ENCODE measurements at places on chromosomes 4 and X.

GRCh38 chr4:107283587-107284559, 247.8 kb upstream of the DKK2 start:
- no peak for DNase-seq

- no peak for DNase-seq
Measured at GRCh38 chr4:54581807-54582206, 76.0 kb upstream of the KIT start.

- no peak for DNase-seq
Measured at GRCh38 chr4:7503559-7504249, 69.0 kb upstream of the PSAPL1 start.

DNA sequence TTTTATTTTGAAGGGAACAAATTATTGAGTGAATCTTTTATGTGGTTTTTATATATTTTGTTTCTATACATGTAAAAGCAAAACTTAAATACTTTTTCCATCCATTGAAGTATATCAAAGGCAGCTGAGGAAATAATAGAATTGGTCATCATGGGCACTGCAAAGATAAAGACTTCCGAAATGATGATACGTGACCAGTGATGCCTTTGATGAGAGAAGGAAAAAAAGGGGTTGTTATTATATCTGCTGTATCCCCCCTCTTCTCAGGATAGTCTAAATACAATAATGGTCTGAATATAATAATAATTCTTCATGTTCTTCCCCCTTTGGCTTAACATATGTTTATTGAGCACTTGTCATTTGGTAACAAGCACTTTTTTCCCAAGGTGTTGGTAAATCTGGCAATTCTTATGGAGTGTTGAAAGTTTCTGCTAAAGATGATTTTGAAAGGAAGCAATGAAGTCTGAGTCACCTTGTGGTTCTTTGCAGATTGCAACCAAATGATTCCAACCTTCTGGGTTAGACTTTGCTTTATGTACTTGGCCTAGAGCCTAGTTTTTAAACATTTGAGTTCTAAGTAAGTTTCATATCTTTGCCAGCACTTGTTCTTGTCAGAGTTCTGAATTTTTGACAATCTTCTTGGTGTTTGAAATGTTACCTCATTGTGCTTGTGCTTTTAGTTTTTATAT, 60.8 kb downstream of the USP9X start:
- DNase-seq = no peak

DNA sequence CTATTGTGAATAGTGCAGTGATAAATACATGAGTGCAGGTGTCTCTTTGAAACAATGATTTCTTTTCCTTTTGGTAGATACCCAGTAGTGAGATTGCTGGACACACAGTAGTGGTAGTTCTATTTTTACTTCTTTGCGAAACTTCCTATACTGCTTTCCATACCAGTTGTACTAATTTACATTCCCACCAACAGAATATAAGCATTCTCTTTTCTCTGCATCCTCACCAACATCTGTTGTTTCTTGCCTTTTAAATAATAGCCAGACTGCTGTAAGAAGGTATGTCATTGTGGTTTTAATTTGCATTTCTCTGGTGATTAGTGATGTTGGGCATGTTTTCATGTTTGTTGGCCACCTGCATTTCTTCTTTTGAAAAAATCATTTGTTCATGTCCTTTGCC, 105.9 kb downstream of the COL4A6 start:
- DNase-seq = no peak

DNA sequence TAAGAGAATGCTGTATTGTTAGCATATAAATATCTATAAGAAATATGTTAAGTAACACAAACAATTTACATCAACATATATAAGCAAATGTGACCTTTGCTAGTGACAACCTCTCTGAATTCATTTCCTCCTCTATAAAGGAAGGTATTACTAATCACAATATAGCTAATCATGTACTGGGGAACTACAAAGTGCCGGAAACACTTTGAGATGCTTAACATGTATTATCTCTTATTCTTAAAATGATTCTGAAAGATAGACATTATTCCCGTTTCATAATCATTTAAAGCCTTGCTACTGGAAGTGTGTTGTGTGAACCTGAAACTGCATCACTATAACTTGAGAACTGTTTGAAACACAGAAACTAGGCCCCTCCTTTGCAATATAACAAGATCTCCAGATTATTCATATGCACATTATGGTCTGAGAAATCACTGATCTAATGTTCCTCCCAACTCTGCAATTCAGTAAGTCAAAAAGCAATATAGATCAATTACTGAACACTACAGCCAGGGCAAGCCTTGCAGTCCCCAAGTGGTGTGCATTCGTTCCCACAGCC, 54.0 kb downstream of the KLHL8 start:
- no peak for DNase-seq
